Stimulated activated naive B cell treated with anti-CD40 and anti-IgM and Interleukin-4, amounts not matched to agents 10 μg/mL and 1 μg/mL and 100 μg/mL, for 72 hours (primary cell): ENCODE measurements at places on chromosomes 12 and 14.

GRCh38 chr14:96173636-96174475, 30.8 kb upstream of the BDKRB2 start:
- DNase-seq, result no peak

DNA sequence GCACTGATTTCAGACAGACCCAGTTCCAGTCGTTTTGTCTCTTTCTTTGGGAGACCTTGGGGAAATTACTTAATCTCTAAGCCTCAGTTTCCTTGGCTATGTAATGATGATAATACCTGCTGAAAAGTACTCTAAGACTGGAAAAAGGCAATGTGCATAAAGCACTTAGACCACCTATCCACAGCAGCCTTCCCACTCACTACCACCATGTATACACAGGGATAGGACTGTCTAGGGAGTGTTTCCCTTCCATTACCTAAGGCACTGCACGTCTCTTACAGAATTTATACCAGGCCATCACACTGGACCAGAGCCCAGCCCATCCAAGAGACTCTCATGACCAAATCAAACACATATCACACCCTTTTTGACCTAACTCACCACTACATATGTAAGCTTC, 6.3 kb downstream of the RPS29 start:
- DNase-seq, result no peak

DNA sequence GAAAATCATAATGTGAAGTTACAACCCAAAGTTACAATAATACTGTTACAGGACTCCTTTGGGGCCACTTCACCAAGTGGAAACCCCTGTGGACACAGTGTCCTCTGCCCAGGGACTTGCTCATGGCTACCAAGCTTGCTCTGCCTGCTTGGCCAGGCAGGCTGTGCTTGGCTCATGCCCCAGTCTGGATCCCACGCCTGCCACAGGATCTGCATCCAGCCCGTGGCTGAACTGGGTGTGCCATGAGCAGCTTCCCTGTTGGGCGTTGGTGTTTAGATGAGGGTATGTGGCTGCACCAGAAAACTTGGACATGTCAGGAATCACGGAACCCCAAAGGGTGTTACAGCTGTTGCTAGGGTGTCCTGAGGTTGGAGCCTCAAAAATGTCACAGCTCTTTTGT, 820.9 kb downstream of the SLC6A15 start:
- no peak for DNase-seq

DNA sequence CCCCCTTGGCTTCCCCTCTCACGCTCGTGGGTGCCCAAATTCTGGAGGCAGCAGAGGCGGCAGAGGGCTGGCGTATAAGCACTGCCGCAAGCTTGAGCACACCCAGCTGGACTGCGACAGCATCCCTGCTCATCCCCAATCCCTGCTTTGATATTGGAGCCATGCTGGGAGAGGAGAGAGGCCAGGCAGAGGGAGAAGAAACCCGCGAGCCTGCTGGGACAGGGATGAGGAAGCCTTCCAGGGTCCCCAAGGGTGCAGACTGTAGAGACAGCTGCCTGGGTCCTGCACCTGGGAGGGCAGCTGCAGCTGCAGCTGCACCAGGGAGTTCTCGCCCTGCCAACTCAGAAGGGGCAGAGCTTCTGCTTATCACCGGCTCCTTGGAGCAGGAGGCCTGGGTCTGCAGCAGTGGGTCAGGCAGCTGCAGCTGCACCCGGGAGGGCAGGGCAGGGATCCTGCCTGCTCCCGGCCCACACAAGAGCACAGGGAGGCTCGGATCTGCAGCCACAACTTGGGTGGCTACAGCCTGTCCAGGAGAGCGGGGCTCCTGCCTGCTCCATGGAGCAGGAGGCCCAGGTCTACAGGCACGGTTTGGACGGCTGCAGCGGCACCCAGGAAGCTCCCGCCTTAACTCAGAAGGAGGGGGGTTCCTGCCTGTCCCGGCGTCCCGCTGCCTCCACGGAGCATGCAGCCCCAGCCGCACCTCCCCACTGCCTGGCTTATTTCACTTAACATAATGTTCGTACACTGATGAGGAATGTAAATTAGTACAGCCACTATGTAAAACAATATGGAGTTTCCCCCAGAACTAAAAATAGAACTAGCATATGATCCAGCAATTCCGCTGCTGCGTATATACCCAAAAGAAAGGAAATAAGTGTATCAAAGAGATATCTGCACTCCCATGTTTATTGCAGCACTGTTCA, 60.4 kb upstream of the SGPP1 start:
- DNase-seq, result no peak

- DNase-seq, result no peak
These were observed 163.3 kb upstream of the NTF3 start for GRCh38 chr12:5268424-5269210.

DNA sequence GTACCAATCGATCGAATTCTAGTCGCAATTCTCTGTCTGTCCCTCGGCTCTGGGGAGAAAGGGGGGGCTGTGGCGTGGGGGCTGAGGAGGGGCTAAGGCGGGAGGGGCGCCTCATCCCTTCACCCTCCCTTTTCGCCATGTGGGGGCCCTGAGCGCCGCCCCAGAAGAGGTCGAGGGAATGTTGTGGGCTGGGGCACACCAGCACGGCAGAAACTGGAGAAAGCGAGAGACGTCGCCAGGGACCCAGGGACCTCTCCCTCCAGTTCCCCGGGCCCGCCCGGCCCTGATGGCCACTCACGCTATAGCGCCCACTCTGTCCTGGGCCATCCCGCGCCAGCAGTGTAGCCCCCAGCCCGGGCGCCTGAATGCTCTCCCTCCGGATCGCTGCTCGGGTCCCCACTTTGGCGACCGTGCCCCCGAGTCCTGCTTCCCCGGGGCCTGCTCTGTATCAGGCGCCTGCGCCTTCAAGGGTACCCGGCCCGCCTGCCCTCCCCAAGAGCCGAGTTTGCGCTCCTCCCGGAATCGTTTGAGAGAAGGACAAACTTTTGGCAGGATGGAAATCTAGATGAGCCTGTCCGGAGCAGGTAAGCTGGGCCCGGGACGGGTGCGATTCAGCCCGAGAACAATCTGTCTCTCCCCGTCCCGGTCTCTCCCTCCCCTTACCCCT, 62.6 kb downstream of the SMUG1 start:
- DNase-seq, result no peak

GRCh38 chr14:63343878-63344277, 25.1 kb upstream of the GPHB5 start:
- no peak for DNase-seq

DNA sequence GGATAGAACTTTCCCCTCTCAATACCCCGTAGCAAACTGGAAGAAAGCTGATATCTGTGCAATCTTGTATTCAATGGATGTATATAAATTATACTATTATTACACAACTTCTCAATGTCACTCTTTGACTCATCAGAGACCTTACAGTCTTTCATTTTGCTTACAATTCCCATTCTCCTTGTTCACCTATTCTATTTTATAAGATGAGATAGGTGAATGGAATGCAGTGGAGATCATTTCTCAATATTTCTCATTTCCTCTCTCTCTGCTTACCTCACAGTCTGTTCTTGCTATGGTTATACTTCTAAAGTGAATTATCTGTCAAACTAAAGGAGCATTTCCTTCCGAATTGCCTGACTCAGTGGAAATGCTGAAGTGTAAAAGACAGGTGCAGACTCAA, 14.9 kb downstream of the FOXA1 start:
- no peak for DNase-seq

- no peak for DNase-seq
These were observed 86.9 kb downstream of the EPS8 start for GRCh38 chr12:15702276-15702675.

- no peak for DNase-seq
These were observed 290.9 kb downstream of the BTG1 start for GRCh38 chr12:91854725-91855124.

DNA sequence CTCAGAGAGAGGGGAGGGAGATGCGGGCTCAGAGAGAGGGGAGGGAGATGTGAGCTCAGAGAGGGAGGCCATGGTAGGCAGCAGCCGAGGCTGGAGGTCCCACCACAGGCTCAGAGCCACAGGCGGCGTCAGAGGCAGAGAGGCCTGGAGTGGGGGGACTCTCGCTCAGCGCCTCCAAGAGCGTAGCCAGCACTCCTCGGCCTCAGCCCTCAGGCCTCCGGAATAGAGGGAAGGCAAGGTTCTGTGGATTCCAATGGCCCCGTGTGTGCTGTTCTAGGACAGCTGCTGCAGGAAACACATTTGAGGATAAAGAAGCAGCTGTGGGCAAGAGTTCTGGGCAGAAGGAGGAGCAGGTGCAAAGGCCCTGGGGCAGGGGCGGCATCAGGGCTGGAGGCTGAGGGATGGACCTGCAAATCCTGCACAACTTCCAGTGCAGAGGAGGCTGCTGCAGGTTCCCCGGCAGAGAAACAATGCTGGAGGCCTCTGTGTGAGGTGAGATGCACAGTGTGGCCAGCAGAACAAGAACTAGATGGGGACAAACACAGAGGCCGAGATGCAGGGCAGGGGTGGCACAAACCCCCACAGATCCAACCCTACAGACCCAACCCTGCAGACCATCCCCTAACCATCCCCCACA, 59.1 kb upstream of the GALNT9 start:
- no peak for DNase-seq

GRCh38 chr12:49109641-49110463, 795 bp downstream of the LMBR1L start:
- no peak for DNase-seq
